ENCODE measurements at places on chromosomes 11 and 22.

GRCh38 chr11:12472401-12473005 is 95.1 kb downstream of the PARVA start:
- DNase-seq: no peak

DNA sequence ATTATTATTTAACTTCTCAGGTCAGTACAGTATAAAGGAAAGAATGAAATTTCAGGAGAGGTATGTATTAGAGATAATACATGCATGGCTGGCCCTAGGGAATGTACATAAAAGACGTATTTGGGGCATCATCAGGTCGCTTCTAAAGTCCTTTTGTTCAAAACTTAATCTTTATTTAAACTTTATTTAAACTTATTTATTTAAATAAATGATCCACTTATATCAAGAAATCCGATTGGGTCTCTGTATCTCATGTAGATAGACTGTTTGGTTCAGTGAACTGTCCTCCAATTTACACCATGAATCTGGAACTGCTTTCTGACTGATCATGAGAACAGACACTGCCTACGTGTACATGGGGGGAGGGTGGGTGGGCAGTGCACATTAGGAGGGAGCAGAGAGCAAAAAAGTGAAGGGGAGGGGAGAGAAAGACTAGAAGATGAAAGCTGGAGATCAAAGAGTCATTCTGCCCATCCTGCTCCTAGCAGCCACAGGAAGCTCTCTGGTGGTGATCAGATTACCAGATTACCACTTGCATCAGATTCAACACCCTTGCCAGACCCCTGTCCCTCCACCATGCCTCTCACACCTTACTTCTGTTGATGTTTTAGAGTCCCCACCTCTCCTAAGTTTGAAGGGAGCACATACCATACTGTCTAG is 92.1 kb upstream of the MTMR2 start:
- DNase-seq: no peak

DNA sequence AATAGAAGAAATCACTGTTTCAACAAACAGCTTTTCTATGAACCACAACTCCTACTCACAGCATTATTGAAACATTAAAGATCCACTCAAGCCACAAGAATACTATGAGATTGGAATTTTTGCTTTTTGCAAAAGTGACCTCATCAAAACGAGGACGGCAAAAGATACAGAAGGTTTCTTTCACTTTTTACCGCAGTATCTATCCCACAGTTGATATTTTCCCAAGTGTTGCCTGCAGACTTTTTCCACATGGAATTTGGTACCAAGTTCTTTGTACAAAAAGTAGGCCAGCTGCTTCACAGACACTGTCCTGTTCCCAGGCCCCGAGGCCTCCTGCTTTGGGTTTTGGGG is 204.0 kb downstream of the TBC1D22A start:
- no peak for DNase-seq

DNA sequence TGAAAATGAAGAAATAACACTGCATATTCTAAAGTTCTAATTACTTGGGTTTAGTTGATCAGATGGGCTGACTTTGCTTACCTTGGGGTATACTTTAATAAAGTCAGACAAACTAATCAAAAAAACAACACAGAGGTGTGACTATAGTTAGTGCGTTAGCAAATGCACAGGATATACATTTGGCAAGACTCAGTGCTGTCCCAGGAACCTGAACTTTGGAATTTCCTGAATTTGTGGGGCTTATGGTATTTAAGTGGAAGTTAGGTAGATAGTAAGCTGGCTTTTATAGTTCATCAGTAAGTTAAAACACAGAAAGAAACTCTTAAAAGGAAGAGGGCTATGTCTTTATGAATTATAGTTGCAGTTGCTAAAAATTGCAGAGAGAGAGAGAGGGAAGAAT is 302.6 kb upstream of the DDI1 start:
- no peak for DNase-seq

- peak; percentile 69 for DNase-seq
Measured at GRCh38 chr22:36244522-36245391, 5.4 kb upstream of the APOL2 start.

DNA sequence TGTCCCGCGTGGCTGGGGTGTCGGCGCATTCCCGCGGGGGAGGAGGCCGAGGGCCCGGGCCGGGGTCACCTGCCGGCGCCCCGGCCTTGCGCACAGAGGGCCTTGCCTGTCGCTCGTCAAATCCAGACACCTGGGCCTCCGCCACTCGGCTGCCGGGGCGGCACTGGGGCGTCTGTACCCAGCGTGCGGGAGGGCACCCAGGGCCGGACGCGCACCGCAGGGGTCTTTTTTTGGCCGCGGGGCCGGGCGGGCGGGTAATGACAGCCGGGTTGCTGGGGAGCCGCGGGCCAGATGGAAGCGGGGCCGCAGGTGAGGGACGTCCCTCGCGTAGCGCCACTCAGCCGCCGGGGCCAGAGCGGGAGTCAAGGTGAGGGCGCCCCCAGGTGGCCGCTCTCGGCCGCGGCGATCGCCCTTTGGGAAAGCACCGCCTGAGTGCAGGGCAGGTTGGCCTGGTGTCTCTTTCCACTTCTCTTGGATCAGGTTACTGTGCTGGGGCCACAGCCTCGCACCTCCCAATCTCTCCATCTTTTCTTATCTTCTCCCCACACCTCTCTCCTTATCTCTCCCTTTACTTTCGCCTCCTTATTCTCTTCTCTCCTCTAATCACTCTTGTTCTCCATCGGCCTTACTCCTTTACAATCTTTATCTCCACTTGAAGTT is 3.5 kb downstream of the PHLDB1 start:
- peak; percentile 91 for DNase-seq
